Panc1 (cell line): ENCODE measurements at places on chromosomes 2 and 18. TPM values are rescaled to one million over a fixed set of nuclear protein-coding genes. Genes with fewer than 3 reads are reported as not detected.

The GAREM2 gene
- 12.4 TPM for total RNA-seq

The CYP26B1 gene
- total RNA-seq, result 12.3 TPM

The CHST10 gene
- total RNA-seq, result 22.0 TPM

The PRKAG3 gene
- not detected for total RNA-seq

The HOXD12 gene
- total RNA-seq, result 0.13 TPM

The RPRM gene
- not detected for total RNA-seq

The GAREM1 gene
- total RNA-seq, result 4.7 TPM

The GALNT14 gene
- 0.67 TPM for total RNA-seq

DNA sequence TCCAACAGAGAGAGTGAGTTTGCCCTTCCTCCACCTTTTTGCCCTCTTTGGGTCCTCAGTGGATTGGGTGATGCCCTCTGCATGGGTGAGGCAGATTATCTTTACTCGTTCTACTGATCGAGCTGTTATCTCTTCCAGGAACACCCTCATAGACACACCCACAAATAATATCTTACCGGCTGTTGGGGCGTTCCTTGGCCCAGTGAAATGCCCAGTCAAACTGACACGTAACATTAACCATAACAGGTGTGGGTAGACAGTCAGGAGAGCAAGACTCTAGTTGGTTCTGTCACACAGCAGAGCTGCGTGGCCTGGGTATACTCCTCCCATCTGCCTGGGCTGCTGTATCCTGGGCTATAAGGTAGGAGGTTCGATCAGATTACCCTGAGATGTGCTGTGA lies 144.1 kb downstream of the AGAP1 start:
- no peak for DNase-seq

GRCh38 chr2:96329456-96329855 lies 4.3 kb downstream of the ITPRIPL1 start:
- DNase-seq, result no peak

- DNase-seq, result no peak
Measured at GRCh38 chr2:79393806-79394484, 118.9 kb upstream of the CTNNA2 start.

DNA sequence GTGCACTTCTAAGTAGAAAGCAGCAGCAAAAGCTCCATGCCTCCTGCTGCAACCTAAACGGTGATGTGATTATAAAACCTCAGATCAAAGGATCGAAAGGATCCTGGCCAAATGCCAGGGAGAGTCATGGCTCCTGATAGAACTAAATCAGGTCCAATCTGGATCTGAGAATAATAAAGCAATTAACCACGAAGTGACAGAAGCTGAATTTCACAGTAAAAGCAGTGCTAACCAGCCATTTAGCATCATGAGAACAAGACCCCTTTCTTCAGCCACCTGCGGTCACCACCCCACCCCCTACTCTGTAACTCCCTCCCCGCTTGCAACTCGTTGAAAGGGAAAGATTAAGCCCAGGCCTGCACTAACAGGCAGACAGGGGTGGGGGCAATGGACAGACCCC lies 748.7 kb downstream of the BCL11A start:
- no peak for DNase-seq

- no peak for DNase-seq
Measured at GRCh38 chr2:172172513-172173173, 69.9 kb upstream of the DLX2 start.

DNA sequence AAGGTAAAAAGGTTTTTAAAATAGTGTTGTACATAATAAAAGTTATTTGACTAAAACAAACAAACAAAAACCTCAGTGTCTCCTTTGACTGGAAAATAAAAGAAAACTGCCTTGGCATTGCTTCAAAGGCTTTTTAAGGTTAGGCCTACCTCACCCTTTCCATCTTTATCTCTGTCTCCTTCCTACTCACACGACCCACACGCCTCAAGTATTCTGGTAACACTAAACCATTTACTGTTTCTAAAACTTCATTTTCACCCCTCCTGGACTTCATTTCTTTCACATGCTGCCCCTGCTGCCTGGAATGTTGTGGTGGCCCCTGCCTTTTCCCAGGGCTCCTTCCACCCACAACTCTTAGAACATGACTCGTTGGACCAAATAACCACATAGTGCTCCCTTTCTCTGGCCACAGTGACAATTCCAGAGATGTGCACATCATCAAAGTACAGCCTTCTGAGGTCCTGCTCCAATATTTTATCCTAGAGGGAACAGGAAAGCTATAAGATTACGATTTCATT lies 54.0 kb downstream of the ERBB4 start:
- no peak for DNase-seq

DNA sequence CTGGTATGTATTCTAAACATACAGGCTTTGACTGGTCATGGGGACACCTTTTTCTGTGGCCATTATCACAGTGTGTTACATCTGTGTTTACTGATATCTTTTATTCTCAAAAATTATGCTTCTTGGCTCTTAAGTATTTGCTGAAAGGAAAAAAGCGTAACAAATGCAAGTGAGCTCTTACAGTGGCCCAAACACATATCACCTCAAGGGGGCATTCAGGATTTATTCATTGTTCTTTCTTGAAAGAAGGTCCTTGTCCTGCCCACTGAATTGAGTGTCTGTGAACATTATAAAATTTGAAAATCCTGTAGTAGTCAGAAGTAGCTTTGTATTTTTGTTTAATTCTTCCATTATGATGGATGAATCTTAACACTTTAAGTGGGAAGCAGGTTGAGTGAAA lies 454.5 kb downstream of the XIRP2 start:
- no peak for DNase-seq

DNA sequence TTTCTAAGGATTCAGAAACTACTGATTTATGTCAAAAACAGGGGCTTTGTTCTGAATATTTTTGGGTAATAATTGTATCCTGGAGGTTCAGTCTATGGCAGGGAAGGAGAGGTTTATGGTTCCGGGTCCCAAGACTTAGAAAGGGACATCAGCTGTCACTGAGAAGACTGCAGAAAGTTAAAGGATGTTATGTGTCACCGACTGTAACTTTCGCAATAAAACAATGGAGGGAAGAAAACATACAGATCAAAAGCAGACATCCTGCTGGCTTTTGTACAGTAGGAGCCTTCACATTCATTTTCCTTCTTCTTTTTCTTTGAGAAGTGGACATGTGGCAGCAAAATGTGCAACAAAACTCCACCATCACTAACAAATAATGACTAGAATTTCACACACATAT lies 900.7 kb upstream of the SOX11 start:
- DNase-seq, result no peak

GRCh38 chr2:62472312-62472711 lies 33.7 kb downstream of the TMEM17 start:
- DNase-seq, result no peak

DNA sequence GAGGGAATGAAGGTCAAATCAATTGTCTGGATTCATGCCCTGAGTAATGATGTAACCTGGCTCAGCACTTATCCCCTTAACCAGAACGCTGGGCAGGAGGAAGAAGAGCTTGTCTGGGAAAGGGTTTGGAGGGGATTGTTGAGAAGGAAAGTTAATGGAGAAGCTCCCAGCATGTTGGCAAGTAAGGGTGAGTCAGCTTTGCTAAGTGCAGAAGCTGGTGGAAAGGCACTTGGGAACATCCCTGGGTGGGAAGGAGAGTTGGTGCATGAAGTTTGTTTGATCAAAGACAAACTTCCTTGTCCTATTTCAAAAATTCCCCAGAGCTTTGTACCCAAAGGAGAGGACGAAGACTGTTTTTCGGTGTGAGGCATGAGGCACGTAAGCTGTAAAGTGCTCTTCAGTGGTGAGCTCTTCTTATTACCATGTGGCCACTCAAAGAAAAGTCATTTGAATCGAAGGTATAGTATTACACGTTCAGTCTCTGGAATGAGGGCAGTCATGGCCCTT lies 17.6 kb upstream of the DAW1 start:
- no peak for DNase-seq

GRCh38 chr2:2117923-2118322 lies 213.2 kb downstream of the MYT1L start:
- DNase-seq, result no peak
